ENCODE measurements at places on chromosomes 3 and 15.

- DNase-seq: no peak
Measured at GRCh38 chr3:71896751-71897150, 111.8 kb upstream of the PROK2 start.

GRCh38 chr15:51721199-51721960 lies 16.1 kb downstream of the LYSMD2 start:
- DNase-seq: no peak

- DNase-seq: no peak
Measured at GRCh38 chr3:172519740-172520139, 3.5 kb downstream of the TNFSF10 start.

- no peak for DNase-seq
Measured at GRCh38 chr3:10725067-10725466, 91.0 kb upstream of the SLC6A11 start.

GRCh38 chr3:170723241-170723640 lies 137.4 kb upstream of the SLC7A14 start:
- no peak for DNase-seq

DNA sequence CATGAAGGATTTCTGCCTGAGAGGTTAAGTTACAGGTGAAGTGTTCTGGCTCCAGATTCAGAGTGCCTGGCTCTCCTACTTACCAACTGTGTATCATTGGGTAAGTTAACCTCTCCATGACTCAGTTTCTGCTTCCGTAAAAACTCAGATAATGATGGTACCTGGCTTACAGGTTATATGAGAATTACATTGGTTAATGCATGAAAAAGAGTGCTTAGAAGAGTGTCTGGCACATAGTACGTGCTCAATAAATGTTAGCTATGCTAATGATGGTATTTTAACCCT lies 23.8 kb downstream of the CFAP161 start:
- DNase-seq: no peak

GRCh38 chr3:64666171-64666588 lies 21.6 kb downstream of the ADAMTS9 start:
- DNase-seq: no peak

- no peak for DNase-seq
Measured at GRCh38 chr15:25641762-25642161, 202.9 kb upstream of the UBE3A start.

GRCh38 chr15:79844221-79844620 lies 52.6 kb downstream of the MTHFS start:
- DNase-seq: no peak

GRCh38 chr3:151871639-151872468 lies 1.6 kb upstream of the SUCNR1 start:
- DNase-seq: no peak

- DNase-seq: no peak
Measured at GRCh38 chr3:165768680-165769079, 68.5 kb downstream of the BCHE start.

DNA sequence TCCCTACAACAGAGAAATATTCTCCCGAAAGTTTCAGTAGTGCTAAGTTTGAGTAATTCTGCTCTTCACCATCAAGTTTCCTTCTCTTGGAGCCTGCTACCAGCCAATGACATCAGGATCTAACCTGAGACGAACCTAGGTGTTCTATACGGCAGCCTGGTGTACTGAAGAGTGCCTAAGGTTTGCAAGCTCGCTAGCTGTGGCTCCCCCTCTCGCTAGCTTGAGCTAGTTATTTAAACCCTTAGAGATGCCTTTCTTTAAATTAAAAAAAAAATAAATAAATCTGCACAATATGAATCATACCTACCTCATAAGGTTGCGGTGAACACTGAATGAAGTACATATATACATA lies 1.4 kb upstream of the COL8A1 start:
- DNase-seq: no peak
